Large intestine (tissue), 12 donors: ENCODE measurements at places on chromosomes 6 and 20. TPM values are rescaled to one million over a fixed set of nuclear protein-coding genes. Genes with fewer than 3 reads are reported as not detected.

RALGAPB gene
- 28.1 TPM for polyA plus RNA-seq

GRCh38 chr6:159097256-159097655, 52.5 kb upstream of the TAGAP start:
- no peak for DNase-seq

DNA sequence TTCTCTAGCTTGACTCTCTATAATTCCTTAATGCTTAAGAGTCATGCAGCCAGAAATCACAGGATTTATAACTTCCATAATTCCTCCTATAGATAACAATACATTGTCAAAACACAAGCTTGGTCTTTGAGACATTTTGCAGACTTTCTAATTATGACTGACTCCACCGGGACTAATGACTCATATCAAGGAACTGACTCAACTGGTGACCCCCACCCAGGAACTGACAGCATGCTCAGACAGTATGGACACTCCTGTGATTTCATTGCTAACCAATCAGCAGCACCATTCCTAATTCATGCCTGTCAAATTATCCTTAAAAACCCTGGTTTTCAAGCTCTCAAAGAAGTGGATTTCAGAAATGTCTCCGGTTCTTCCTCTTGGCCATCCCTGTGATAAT, 670.5 kb upstream of the IMPG1 start:
- no peak for DNase-seq

- DNase-seq, result peak; percentile 54
Observed at GRCh38 chr20:38158701-38159351, 6.2 kb downstream of the TGM2 start.
